SJSA1 (cell line): ENCODE measurements at places on chromosomes 2 and 18. TPM values are rescaled to one million over a fixed set of nuclear protein-coding genes. Genes with fewer than 3 reads are reported as not detected.

DNA sequence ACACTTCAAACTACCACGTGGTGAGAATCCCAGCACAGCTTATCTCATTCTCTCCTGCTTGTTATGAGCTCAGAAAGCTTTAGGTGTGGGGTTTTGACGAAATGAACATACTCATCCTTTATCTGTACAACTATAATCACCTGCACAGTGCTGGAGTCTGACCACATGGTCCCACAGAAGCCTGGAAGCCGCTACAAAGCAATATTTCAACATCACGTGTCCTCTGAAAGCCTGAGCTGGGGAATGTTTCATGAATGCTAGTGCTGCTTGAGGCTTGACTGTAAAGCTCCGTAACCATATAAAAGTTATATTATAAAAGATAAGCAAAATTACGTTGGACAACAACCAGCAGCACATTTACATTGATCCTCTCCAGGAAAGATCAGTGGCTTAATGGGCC, 43.9 kb downstream of the PIEZO2 start:
- H3K4me1 ChIP-seq = no peaks in the 10 kb centered on the region
- H3K27ac ChIP-seq = no peak overlapping the region
- no peaks in the 10 kb centered on the region for H3K27me3 ChIP-seq
- no peak overlapping the region for H3K4me3 ChIP-seq
- DNase-seq = no peak

Gene TUBA3D
- not detected in 2 replicates for total RNA-seq

DNA sequence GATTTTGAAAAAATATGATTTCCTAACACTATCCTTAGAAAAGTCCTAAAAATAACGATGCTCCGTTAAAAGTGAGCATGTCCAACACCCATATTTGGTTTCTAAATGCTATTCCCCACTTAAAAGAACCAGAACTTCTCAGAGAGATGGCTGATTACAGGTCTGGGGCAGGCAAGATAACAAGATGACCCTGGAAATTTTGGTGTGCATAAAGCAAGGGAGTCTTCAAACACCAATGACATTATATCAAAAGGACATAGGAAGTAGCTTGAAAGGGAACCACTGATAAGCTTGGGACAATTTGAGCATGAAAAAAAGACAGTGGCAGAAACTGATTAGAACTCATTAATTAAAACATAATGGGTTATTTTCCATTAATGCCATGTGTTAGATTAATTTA, 17.9 kb downstream of the STK17B start:
- H3K4me1 ChIP-seq = no peaks in the 10 kb centered on the region
- no peaks in the 10 kb centered on the region for H3K27me3 ChIP-seq
- DNase-seq = no peak
- H3K36me3 ChIP-seq = peaks cover 64% of the 10 kb centered on the region

GRCh38 chr2:1593371-1594122, 150.8 kb downstream of the PXDN start:
- no peaks in the 10 kb centered on the region for H3K27me3 ChIP-seq
- peak; percentile 93 for DNase-seq
- H3K4me3 ChIP-seq = no peak overlapping the region
- peaks cover 57% of the 10 kb centered on the region for H3K4me1 ChIP-seq

- no peak overlapping the region for H3K4me3 ChIP-seq
- H3K27me3 ChIP-seq = no peaks in the 10 kb centered on the region
- peaks cover 38% of the 10 kb centered on the region for H3K36me3 ChIP-seq
- H3K4me1 ChIP-seq = peaks cover 61% of the 10 kb centered on the region
Observed at GRCh38 chr2:239109041-239109927, 261.4 kb downstream of the TWIST2 start.

- H3K36me3 ChIP-seq = no peaks in the 10 kb centered on the region
- H3K4me1 ChIP-seq = peaks cover 9% of the 10 kb centered on the region
- no peak overlapping the region for H3K27ac ChIP-seq
Observed at GRCh38 chr18:59892123-59892522, 7.7 kb upstream of the PMAIP1 start.
